ENCODE measurements at places on chromosomes 16 and 17.

GRCh38 chr16:9406038-9406712 lies 314.7 kb downstream of the HAPSTR1 start:
- no peak for DNase-seq

DNA sequence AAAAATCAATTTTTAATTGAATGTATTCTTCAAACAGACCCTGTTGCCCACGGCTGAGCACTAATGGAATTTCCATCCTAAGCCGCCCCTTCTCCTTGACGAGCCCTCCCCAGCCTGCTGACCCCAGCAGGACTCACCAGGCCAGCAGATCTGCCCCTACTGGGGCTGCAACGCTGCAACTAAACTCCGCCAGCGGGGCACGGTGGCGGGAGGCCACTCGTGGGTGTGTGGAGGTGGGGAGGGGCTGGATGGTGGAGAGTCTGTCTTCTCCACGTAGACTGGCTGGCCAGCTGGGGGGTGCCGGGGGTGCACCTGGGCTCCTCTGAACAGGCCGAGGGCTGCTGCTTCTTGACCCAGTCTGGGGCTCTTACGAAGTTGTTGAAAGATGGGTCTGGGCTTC lies 67.8 kb downstream of the ENGASE start:
- DNase-seq, result no peak

DNA sequence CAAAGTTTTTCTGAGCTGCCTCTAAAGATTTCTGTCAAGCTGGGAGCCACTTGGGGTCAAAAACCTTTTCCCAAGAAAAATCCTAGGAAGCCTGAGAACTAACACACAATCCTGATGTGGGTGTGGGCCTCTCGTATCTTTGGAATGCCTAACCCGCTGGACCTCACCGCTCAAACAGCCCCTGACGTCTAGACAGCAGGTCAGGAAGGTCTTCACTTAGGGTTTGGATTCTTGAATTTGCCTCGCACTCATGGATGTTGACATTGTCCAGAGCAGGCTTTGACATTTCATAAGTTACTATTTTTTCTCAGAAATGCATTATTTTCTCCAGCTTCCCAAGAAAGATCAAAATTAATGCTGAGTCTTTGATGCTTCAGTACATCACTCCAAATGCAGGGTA lies 18.9 kb downstream of the TEX2 start:
- DNase-seq, result no peak

- DNase-seq, result no peak
Observed at GRCh38 chr17:4130715-4131114, 12.1 kb downstream of the ZZEF1 start.
